ENCODE measurements at places on chromosomes 2 and 18. TPM values are rescaled to one million over a fixed set of nuclear protein-coding genes. Genes with fewer than 3 reads are reported as not detected.
A peak's percentile ranks its signal among the peaks of the same experiment; 100 is the strongest.

DNA sequence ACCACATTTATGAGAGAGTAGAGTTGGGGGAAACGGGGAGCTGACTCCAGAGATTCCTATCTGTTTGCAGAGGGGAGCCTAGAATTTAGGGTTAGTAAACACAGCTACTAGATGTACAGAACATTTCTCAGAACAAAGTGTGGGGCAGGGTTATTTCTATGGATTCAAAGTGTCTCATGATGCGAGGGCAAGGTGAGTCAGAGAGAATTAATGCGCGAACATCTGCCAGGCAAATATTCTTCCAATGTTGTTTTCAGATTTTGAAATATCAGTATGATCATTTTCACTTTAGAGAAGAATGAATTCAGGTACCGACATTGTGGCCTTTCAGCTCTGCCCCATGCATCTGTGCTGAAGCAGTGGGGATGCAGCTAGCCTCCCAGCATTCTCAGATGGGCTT, 2.0 kb upstream of the DSEL start:
- DNase-seq, result no peak
- no peaks in the 10 kb centered on the region for H3K36me3 ChIP-seq
- H3K4me1 ChIP-seq, result peaks cover 7% of the 10 kb centered on the region
- peaks cover 35% of the 10 kb centered on the region for H3K27me3 ChIP-seq
- no peak overlapping the region for H3K4me3 ChIP-seq

GRCh38 chr2:133341575-133341974, 226.7 kb downstream of the NCKAP5 start:
- no peak overlapping the region for H3K27ac ChIP-seq
- no peaks in the 10 kb centered on the region for H3K4me1 ChIP-seq
- no peak for DNase-seq
- H3K36me3 ChIP-seq, result no peaks in the 10 kb centered on the region

GRCh38 chr18:10350661-10351060, 103.8 kb upstream of the APCDD1 start:
- no peak overlapping the region for H3K27ac ChIP-seq
- H3K4me3 ChIP-seq, result no peak overlapping the region
- H3K27me3 ChIP-seq, result no peaks in the 10 kb centered on the region
- no peaks in the 10 kb centered on the region for H3K36me3 ChIP-seq

ALPG gene
- 0.96 TPM for polyA plus RNA-seq

GRCh38 chr2:44579115-44579836, 217.5 kb downstream of the CAMKMT start:
- peak; percentile 9 for DNase-seq
- H3K4me1 ChIP-seq, result peaks cover 3% of the 10 kb centered on the region
- H3K27me3 ChIP-seq, result no peaks in the 10 kb centered on the region
- H3K4me3 ChIP-seq, result no peak overlapping the region
- no peak overlapping the region for H3K27ac ChIP-seq
- no peaks in the 10 kb centered on the region for H3K36me3 ChIP-seq

All from thymus (tissue), 14 donors.